Esophagus (tissue), 2 donors: ENCODE measurements at places on chromosomes 2 and 18. TPM values are rescaled to one million over a fixed set of nuclear protein-coding genes. Genes with fewer than 3 reads are reported as not detected.

UGT1A4 gene
- polyA plus RNA-seq: 2.5 TPM

PLCD4 gene
- 4.3 TPM for polyA plus RNA-seq

DNAJC27 gene
- polyA plus RNA-seq: 1.4 TPM

FBXO41 gene
- polyA plus RNA-seq: 0.92 TPM

ANTXR1 gene
- polyA plus RNA-seq: 8.5 TPM

PROC gene
- polyA plus RNA-seq: 0.20 TPM

ARHGAP15 gene
- 0.69 TPM for polyA plus RNA-seq

MBP gene
- polyA plus RNA-seq: 10.8 TPM

ZNF396 gene
- 0.74 TPM for polyA plus RNA-seq

IL18R1 gene
- 0.95 TPM for polyA plus RNA-seq

SERPINB13 gene
- polyA plus RNA-seq: 233 TPM

CPO gene
- polyA plus RNA-seq: 0.15 TPM

ABCG5 gene
- polyA plus RNA-seq: 0.01 TPM

IL1A gene
- polyA plus RNA-seq: 17.4 TPM

GGCX gene
- polyA plus RNA-seq: 18.1 TPM

PASK gene
- 4.9 TPM for polyA plus RNA-seq

CDH2 gene
- 0.38 TPM for polyA plus RNA-seq

TNFRSF11A gene
- polyA plus RNA-seq: 1.2 TPM

AQP12A gene
- polyA plus RNA-seq: not detected

PDE1A gene
- 0.96 TPM for polyA plus RNA-seq

ZC3H8 gene
- 5.2 TPM for polyA plus RNA-seq

SMAD4 gene
- polyA plus RNA-seq: 6.1 TPM

B3GNT7 gene
- polyA plus RNA-seq: 1.6 TPM

CD8B gene
- polyA plus RNA-seq: 1.6 TPM

ICOS gene
- polyA plus RNA-seq: 0.04 TPM

NYAP2 gene
- polyA plus RNA-seq: 0.08 TPM

PID1 gene
- 2.0 TPM for polyA plus RNA-seq

FAM237A gene
- not detected for polyA plus RNA-seq

SPC25 gene
- 4.1 TPM for polyA plus RNA-seq

DYSF gene
- polyA plus RNA-seq: 1.8 TPM

DTNA gene
- 6.7 TPM for polyA plus RNA-seq

PCARE gene
- polyA plus RNA-seq: 0.22 TPM

TUBA4B gene
- polyA plus RNA-seq: not detected

KRTCAP3 gene
- 21.0 TPM for polyA plus RNA-seq

CHRNA1 gene
- 0.05 TPM for polyA plus RNA-seq

CYBRD1 gene
- 17.2 TPM for polyA plus RNA-seq

PRADC1 gene
- 22.5 TPM for polyA plus RNA-seq

CCDC141 gene
- polyA plus RNA-seq: 0.01 TPM

GAREM2 gene
- 0.64 TPM for polyA plus RNA-seq

ALPP gene
- polyA plus RNA-seq: not detected

TRIM54 gene
- 0.18 TPM for polyA plus RNA-seq

AGXT gene
- polyA plus RNA-seq: not detected

COL5A2 gene
- polyA plus RNA-seq: 6.7 TPM

NEU2 gene
- not detected for polyA plus RNA-seq

SPHKAP gene
- polyA plus RNA-seq: not detected

CD302 gene
- 2.4 TPM for polyA plus RNA-seq

TCF23 gene
- not detected for polyA plus RNA-seq

SRD5A2 gene
- not detected for polyA plus RNA-seq

CFAP210 gene
- 0.08 TPM for polyA plus RNA-seq

DLX2 gene
- polyA plus RNA-seq: not detected

PLGLB2 gene
- polyA plus RNA-seq: not detected

NT5DC4 gene
- polyA plus RNA-seq: not detected

TUBA3E gene
- not detected for polyA plus RNA-seq

MAP2 gene
- 4.4 TPM for polyA plus RNA-seq

STARD6 gene
- polyA plus RNA-seq: not detected

ATP8B1 gene
- polyA plus RNA-seq: 12.9 TPM

ZNF521 gene
- 0.79 TPM for polyA plus RNA-seq

FAM110C gene
- polyA plus RNA-seq: 23.2 TPM

LOXL3 gene
- 0.71 TPM for polyA plus RNA-seq
